Stimulated activated naive CD4-positive, alpha-beta T cell treated with Interleukin-2 at 50 U/mL for 16 hours (primary cell): ENCODE measurements at places on chromosomes 16 and 17.

- no peak for DNase-seq
Observed at GRCh38 chr16:85148931-85149330, 36.7 kb upstream of the CIBAR2 start.

DNA sequence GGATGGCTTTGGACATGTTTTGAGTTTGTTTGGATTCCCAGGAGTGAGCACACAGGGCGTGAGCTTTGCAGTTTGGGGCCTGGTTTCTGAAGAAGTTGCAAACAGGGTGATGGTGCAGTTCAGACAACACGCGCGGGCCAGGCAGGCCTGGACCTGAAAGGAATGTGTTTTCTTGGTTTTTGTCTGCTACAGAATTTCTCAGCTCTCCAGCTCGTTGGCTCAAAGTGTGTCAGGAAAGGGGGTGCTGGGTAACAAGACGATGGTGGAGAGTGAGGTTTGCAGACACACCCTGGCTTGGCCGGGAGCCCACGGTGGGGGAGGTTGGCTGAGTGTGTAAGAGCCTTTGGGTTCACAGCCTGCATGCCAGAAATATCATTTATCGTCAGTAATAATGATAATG, 82.3 kb downstream of the CMIP start:
- no peak for DNase-seq

- peak; percentile 57 for DNase-seq
Observed at GRCh38 chr16:11254913-11255736, 879 bp downstream of the SOCS1 start.

- no peak for DNase-seq
Observed at GRCh38 chr17:45705123-45706009, 78.8 kb upstream of the CRHR1 start.

DNA sequence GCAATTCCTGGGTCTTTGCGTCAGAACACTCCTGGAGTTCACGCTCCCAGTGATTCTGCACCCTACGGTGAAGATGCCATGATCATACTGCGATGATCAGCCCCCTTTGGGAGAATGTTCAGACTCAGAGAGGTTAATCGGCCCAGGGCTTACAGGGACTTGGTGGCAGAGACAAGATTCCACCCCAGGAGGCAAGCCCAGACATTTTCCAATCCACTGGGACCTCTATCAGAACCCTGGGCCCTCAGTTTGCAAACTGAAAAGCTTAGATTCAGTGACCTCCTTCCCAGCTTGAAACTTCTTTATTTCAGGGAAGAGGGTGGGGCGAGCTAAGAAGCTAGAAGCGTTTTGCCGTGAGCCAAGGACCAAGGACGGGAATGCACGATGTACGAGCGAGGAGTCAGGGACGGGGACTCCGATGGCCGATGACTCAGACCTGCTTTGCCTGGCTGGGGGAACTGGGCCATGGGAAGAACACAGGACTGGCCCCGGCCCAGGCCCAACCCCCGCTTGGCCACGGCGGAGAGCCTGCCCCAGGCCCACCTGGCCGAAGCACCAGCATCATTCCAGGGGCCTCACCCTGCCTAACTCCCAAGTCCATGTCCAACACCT, 34.7 kb downstream of the SOCS3 start:
- DNase-seq = no peak

- no peak for DNase-seq
Observed at GRCh38 chr16:86387468-86388440, 122.6 kb upstream of the FOXF1 start.

DNA sequence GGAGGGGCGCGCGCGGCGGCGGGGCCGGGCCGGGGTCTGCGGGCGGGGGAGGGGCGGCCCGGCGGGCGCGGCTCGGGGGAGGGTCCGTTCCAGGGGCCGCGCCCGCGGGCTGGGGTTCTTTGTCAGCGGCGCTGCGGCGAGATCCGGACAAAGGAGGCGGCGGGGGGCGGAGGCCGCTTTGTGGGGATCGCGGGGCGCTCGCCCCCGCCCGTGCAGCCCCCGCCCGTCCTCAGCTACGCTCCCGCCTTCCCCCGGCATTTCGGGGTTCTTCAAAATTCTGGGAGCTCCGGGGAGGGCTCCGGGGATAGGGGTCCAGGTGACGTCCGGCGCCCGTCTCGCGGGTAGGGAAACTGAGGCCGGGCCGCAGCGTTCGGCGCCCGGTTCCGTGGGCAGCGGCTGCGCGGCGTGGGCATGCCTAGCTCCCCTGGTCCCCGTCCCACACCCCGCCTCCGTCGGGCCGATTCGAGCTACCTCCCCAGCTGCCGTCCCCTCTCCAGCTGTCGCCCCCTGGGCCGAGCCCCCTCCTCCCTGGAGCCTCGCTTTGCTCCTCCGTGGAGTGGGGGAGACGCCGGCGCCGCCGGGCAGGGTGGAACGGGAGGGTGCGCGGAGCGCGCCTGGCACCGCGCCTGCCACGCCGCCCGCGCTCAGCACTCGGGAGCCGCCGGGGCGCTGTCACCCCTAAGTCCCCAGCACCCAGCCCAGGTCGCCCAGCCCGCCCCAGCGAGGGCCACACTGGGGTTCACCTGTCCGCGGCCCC, 546 bp downstream of the SNN start:
- no peak for DNase-seq

GRCh38 chr17:68568581-68568980, 32.6 kb downstream of the FAM20A start:
- DNase-seq = no peak

DNA sequence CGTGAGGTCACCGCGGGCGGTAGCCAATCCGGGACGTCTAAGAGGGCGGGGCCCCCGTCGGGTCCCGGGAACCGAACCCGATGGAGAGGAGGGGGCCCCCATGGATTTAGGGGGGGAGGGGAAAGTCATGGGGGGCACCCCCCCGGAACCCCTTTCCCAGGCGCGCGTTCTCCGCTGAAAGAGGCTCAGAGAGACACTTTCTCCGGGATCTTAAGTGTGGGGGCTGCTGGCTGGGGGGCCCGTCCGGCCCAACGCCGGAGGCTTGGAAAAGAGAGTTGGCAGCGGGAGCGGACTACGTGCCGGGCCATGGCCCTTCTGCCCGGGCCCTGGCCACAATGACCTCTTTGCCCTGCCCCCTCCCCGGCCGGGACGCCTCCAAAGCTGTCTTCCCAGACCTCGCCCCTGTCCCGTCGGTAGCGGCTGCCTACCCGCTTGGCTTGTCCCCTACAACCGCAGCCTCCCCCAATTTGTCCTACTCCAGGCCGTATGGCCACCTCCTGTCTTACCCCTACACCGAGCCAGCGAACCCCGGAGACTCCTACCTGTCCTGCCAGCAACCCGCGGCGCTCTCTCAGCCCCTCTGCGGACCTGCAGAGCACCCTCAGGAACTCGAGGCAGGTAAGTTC, at the start of gene DLX4:
Gene DLX4, plus strand, starts transcription at position 57 of the 626 bp plus-strand sequence. Its CDS starts 279 bp downstream, at position 336.
- DNase-seq = no peak

DNA sequence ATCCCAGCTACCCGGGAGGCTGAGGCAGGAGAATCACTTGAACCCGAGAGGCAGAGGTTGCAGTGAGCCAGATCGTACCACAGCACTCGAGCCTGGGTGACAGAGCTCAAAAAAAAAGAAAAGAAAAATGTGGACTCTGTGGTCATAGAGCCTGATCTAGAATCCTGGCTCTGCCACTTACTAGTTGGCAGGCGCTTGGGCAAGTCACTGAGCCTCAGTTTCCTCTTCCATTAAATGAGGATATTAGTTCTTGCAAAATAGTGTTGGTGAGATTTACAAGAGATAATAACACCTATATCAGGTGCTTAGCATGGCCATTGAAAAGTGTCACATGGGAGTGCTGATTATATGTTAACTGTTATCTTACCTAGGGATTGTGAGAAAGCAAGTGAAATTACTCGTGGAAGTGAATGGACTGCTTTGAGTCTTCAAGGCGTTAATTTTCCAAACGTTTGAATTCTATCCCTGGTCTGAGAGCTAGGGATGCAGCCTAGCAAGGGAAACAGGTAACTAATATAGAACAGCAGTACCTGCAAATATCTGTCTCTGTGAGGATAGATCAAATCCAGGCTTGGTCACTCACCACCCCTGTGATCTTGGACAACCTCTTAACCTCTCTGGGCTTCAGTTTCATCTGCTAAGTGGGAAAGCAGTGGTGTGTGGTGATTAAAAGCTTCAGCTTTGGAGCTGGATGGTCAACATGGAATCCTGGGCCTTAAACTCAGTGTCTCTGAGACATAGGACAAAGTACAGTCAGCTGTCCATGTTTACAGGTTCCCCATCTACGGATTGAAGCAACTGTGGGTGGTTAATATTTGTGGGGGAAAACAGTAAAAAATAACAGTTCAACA, 953 bp upstream of the NSMCE1 start:
- DNase-seq = no peak

- DNase-seq = no peak
Observed at GRCh38 chr17:76079956-76080767, 1.2 kb downstream of the ZACN start.

GRCh38 chr17:42243493-42243982, 32.7 kb downstream of the STAT5B start:
- DNase-seq = no peak

GRCh38 chr16:53730693-53731092, 26.7 kb downstream of the FTO start:
- DNase-seq = no peak

DNA sequence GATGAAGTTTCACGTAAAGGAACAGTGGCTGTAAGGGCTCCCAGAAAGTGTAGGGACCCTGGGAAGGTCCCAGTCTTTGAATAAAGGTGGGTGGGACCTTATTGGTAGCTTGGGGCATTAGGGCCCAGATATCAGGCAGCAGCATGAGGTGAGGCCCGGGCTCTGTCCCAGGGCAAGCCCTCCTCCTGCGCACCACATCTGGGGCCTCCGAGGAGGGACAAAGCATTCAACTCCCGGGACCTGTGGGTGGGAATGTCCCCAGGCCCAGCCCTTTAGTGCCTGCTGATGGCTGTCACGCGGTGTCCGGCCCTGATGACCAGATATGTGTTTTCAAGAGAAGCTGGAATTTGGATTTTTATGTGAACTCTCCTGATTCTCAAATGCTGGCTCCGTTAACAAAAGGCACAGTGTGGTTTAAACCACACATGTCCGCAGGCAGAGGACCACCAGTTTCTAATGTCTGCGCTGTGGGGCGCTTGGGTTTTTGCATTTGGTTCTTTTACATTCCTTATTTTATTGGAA, 30.4 kb downstream of the RAI1 start:
- DNase-seq = no peak

DNA sequence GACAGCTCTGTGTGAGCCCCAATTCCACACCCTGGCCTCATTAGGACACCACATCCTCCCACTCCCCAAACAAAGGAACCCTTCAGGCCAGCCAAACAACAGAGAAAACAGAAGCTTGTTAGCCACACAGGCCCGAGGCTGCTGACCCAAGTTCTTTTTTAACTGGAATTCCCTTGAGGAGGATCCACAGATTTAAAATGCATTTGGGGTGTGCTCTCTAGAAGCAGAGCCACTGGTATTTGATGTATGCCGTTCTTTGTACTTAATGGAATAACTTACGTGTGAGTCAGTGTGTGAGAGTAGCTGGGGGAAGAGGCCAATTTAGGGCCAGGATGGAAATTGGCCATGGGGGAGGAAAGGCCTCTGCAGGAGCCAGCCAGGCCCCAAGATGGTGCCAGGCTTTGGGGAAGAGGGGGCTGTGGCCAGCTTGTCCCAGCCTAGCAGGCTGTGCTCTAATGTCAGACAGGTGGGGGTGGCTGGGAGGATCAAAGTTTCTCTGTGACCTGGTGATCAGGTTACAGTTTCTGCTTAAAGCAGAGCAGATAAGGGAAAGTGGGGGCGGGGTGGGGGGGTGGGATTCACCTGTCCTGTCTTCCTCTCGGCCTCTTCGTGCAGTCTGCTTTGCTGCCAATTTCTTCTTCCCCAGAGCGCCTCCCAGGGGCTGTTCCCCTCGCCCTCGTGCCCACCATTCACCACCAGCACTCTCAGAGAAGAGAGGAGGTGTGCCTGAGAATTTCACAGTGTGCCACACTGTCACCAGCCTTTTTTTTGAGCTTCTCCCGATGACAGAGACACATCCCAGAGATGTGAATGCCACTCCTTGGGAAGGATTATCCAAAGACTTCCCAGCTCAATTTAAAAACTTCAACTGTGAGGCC, 50.8 kb downstream of the TOM1L2 start:
- DNase-seq = no peak

DNA sequence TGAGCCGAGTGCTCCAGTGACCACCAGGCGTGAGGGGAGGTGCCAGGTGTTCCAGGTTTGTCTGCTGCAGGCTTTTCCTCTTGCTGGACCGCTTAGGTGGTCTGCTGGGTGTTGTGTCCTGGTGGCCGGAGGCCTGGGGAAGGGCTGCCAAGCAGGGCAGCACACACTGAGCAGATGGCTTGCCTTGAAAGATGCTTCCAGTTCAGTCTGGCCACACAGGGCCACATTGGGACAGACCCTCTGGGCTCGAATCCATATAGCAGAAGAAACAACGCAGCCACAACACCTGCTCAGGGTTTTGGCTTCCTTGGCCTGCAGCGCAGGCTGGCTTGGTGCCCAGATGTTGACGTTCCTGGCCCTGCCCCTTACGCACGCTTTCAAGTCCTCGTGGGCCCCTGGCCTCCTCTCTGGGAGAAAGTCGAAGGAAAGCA, 24.8 kb downstream of the GINS2 start:
- no peak for DNase-seq

- no peak for DNase-seq
Observed at GRCh38 chr17:77341069-77341541, 200.3 kb downstream of the SEC14L1 start.

- DNase-seq = no peak
Observed at GRCh38 chr17:8300226-8300625, 5.0 kb upstream of the SLC25A35 start.

- no peak for DNase-seq
Observed at GRCh38 chr17:12719948-12720347, 54.3 kb downstream of the MYOCD start.

DNA sequence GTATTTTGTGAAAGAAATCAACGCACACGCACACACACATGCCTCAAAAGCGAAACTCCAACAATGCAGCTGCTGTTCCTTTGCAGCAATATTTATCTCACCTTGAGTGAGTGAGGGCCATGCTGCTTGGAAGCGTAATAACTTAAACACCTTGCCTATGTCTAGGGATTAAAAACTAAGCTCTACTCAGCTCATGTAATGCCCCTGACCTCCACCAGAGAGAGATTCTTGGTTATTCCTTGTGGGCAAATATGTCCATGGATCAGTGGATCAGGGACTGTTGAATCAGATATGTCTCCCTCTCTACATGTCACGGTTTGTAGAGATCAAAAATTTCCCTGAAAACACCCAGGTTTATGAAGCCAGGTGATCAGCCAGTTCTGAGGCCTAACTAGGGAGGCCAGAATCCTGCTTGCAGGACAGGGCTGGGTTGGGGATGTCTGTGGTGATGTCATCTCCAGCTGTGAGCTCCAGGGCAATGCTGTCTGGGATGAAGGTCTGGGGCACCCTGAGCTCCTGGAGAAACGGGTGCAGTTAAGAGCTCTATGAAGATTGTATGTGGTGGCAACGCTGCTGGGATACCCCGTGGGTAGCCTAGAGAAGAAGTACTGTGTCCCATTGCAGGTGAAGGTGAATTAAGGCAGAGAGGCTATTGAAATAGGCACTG, 149.4 kb downstream of the KCNJ12 start:
- no peak for DNase-seq

DNA sequence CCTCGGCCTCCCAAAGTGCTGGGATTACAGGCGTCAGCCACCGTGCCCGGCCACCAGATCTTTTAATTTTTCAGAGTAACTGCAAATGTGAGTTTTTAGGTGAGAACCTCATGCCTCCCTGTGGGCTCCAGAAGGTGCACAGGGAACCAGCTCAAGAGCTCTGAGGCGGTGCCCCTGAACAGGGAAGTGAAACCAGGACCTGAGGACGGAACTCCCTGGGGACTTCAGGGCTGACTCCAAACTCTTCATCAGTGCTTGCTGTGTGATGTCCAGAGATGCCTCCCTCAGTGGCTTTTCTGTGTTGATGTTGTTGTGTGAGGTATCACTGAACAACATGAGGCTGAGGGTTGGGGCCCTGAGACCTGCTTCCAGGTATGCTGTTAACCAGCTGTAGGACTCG, 23.8 kb downstream of the SLC12A3 start:
- DNase-seq = no peak

GRCh38 chr17:73733517-73733916, 89.3 kb upstream of the SDK2 start:
- DNase-seq = no peak
